ENCODE measurements at places on chromosomes 16 and 17. TPM values are rescaled to one million over a fixed set of nuclear protein-coding genes. Genes with fewer than 3 reads are reported as not detected.

DNA sequence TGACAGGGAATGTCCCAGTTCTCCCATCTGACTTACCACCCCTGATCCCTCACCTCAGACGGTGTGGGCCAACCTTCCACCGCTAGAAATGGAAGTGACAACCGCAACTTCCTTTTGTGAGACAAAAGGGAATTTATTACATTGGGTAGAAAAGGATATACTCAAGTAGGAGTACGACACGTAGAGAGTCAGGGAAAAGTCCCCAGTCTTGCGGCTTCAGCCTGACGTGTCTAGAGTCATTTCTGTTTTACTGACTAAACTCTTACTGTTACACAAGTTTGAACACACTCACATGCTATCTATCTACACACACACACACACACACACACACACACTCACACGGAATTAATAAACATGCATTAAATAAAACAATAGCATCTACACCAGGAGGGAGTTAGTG, 178.9 kb downstream of the COPRS start:
- DNase-seq: no peak

GRCh38 chr17:40024901-40025300, 9.7 kb downstream of the CSF3 start:
- DNase-seq: no peak

GRCh38 chr16:3454631-3455147, 11.2 kb downstream of the NAA60 start:
- no peak for DNase-seq

DNA sequence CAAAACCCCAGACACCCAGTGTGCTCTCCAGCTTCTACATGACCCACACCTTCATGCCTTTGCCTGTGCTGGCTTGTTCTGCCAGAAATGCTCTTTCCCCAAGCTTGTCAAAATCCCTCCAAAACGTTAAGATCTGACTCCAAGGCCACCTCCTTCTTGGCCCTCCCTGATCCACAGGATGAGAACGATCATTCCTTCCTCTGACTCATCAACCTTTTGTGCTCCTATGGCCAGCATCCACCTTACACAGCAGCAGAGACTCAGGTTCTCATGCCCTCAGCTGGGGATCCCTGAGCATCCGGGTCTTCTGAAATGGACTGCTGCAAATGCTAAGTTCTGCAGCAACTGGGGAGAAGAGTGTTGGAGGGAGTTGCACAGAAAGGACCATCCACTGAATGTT, 2.9 kb downstream of the ZBTB4 start:
- DNase-seq: no peak

CCL16 gene
- 0.69 TPM for total RNA-seq

DNA sequence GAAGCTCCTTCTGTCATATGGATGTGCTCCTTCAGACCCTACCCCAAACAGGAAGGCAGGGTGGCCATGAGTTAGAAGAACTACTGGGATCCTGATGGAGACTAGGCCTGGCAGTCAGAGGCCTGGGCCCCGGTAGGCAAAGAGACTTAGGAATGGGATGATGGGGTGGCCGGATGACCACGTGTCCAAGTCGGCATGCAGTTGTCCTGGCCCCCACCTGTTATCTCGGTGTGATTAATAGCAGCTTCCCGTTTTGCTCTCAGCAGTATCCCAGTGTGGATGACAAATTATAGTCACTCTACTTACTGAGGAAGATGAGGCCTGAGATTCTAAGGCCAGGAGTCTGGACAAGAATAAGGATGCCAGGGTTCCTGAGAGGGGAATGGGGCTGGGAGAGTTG, 1.5 kb downstream of the TNFSF12 start:
- DNase-seq: no peak

GRCh38 chr17:4405699-4406098, 28.0 kb upstream of the SPNS3 start:
- no peak for DNase-seq

SGSH gene
- 28.0 TPM for total RNA-seq

DNA sequence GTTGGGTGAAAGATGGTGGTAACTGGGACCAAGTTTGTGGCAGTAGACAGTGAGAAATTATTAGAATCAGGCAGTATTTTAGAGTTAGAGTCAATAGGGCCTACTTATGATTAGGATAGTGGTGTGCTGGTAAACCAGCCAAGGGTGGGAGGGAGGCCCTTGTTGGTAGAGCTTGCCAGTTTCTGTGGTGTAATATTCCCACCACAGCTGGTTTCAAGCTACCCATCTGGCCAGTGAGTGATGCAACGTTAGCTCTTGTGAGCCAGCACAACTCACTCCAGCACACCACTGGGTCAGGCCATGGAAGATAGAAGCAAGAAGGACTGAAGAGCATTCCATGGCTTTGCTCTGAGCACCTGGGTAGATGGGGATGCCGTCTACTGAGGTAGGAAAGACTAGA, 34.9 kb downstream of the GNAO1 start:
- no peak for DNase-seq

GRCh38 chr16:67396159-67397035, 3.1 kb upstream of the TPPP3 start:
- DNase-seq: no peak

DNA sequence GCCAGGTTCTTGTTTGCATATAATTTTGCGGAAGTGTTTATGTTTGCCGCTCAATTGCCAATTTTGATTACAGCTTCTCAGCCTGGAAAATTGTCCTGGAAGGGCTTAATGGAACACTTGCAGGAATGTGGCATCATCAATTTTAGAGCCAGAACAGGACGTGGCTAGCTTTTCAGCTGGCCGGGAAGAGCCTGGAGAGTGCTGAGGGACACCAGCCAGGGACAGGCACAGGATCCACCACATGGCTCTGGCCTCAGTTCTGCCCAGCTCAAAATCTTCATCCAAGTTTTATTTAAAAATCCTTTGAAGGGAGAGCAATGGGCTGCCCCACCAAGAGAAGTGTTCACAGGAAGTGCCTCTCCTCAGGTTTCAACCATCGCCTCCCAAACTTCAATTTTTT, 287.2 kb upstream of the HSBP1 start:
- DNase-seq: no peak

TERB1 gene
- not detected for total RNA-seq

- DNase-seq: no peak
These were observed 4.5 kb upstream of the CASC3 start for GRCh38 chr17:40135817-40136216.

PPP1R27 gene
- total RNA-seq: not detected

DNA sequence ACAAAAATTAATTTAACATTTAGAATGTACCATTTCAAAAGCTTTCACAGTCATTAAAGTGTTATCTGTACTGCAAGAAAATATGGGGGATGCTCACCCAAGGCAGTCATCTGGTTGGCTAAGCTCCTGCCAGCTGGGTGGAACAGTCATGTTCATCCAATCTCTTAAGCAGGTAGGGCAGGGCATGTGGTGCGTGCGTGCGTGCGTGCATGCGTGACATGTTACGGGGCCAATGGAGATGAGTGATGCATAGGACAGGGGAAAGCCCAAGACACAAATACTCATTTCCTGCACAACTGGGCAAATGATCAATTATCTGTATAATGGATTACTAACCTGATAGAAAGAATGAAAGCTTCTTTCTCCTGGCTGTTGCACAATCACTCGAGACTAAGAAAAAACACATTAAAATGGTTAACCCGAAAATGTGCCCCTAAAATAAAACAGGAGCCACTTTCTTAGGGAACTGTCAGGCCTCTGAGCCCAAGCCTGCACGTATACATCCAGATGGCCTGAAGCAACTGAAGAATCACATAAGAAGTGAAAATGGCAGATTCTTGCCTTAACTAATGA, 104.4 kb downstream of the MYO1D start:
- DNase-seq: no peak

SLC26A11 gene
- 18.9 TPM for total RNA-seq

GRCh38 chr17:63282455-63282854, 163.7 kb downstream of the CYB561 start:
- DNase-seq: no peak

DNA sequence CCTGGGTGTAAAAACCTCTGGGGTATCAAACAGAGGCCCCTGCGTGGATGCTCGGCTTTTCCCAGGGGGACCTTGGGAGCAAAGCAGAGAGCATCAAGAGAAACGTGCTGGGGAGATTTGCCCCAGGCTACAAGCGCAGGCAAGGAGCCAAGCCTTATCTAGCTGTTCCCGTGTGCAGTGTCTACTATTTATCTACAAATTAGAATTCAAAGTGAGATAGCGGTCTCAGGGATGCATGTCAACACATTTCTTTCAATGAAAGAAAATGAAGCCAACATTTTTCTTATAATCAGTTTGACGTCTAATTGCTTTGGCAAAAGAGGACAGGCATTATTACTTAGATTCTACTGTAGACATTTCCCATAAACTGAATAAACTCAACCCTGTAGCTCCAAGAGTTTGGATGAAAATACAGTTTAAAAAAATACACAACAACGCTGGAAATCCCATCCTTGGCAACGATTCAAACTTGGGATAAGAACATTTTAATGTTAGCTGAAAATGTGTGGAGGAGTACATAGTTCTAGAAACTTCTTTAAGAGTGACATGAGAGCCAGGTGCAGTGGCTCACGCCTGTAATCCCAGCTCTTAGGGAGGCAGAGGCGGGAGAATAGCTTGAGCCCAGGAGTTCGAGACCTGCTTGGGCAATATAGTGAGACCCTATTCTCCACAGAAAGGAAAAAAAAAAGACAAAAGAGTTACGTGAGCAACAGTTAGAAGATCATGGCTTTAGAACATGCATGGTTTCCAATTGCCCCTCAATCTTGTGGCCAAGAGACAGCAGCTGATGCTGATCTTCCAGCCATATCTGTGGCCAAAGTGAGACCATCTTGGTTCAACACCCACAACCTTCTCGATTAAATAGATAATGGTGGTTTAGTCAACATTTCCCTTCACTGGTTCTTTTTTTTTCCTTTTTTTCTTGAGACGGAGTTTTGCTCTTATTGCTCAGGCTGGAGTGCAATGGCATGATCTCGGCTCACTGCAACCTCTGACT, 7.2 kb downstream of the SPNS3 start:
- no peak for DNase-seq

TEKT5 gene
- total RNA-seq: not detected

GRCh38 chr16:58847902-58848661, 114.0 kb upstream of the GOT2 start:
- no peak for DNase-seq

CALB2 gene
- 15.0 TPM for total RNA-seq

DNA sequence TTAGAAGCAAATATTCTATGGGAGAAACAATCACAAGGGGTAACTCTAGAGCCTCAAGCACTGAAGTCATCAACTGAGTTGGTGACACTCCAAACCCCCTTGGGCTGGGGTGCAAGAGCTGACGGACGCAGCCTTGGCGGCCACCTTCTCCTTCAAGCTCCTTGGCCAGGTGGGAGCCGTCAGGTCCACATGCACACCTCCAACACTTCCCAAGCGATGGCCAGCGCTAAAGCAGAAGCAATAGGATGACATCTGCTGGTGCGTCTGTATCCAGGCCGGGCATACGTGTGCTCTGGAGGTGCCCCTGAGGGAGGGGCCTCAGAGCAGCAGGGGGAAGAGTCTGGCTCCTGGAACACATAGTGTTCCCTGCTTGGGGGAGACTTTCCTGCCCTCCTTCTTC, 12.2 kb upstream of the FOXJ1 start:
- DNase-seq: no peak

DNA sequence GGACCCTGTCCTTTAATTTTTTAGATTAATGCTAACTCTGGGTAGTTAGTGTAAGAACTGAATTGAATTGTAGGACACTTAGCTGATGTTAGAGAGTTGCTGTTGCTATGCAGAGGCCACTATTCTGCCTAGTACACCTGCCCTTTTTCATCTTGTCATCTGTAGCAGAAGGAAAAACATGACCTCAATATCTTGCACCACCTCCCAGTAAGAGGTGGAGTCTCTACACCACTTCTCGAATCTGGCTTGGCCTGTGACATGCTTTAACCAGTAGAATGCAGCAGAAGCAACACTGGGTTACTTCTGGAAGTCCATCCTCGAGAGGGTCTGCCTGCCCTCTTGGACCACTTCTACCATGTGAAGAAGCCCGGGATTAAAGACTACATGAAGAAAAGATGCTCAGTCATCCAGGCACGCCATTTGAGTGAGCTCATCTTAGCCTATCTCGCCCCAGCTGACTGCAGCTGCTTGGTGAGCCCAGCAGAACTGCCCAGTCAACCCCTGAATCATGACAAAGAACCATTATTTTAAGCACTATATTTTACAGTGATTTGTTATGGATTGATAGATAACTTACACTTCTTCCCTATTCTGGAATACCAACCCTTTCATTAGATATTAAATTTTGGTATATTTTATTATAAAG, 153.5 kb downstream of the MYO1D start:
- no peak for DNase-seq

- DNase-seq: no peak
These were observed 114.2 kb upstream of the IRX5 start for GRCh38 chr16:54816471-54816870.

DNA sequence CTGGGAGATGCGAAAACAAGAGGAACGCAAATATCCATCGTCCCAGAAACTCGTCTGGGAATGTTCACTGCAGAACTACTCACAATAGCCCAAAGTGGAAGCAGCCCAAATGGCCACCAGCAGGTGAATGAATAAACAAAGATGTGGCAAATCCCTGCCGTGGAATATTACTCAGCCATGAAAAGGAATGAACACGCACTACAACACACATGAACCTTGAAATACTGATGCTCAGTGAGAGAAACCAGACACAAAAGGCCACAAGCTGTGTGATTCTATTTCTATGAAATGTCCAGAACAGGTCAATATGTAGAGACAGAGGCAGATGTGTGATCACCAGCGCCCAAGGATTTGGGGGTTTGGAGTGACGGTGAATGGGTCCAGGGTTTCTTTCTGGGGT, 169.8 kb downstream of the IRF8 start:
- DNase-seq: no peak

PRAC1 gene
- total RNA-seq: not detected
